ENCODE measurements at places on chromosomes 1 and 21. TPM values are rescaled to one million over a fixed set of nuclear protein-coding genes. Genes with fewer than 3 reads are reported as not detected.
A peak's percentile ranks its signal among the peaks of the same experiment; 100 is the strongest.

DNA sequence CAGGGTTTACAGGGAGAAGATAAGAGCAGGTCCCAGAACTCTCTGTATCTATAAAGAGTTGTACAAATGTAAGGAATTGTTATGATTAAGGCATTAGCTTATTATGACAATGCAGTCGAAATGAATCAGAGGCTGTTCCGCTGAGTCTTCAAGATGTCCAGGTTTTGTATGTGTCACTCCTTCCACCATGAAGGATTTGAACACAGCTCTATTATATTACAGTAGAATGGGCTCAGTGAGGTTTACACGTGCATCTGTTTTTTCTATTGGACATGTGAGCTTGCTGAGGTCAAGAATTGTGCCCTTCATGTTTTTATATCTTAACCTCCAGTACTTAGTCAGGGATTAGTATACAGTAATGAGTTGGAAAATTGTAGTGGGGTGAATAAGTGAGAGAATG is 86.3 kb downstream of the MPZL1 start:
- DNase-seq: no peak

DNA sequence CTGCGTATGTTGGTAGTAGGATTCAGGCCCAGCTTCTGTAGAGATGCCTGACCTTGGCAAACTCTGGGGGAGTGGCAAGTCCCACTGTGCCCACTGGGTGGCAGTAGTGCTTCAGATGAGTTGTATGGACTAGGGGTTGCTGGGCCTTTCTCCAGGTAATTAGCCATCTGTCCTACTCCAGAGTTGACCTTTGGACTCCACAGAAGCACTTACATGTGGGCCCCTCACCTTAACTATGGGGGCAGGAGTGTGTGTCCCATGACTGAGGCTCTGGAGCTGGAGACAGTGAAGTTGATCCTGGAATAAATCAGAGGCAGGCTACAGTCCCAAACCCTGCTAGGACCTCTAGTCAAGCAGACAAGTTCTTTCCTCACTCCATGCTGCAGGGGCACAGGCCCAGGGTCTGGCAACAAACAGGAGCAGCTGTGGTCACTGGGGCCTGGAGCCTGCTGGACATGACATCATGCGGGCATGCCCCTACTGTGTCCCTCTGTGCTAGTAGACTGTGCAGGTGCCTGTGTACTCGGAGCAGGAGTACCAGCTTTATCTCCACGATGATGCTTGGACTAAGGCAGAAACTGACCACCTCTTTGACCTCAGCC is 4.6 kb downstream of the DMAP1 start:
- DNase-seq: peak; percentile 15

DNA sequence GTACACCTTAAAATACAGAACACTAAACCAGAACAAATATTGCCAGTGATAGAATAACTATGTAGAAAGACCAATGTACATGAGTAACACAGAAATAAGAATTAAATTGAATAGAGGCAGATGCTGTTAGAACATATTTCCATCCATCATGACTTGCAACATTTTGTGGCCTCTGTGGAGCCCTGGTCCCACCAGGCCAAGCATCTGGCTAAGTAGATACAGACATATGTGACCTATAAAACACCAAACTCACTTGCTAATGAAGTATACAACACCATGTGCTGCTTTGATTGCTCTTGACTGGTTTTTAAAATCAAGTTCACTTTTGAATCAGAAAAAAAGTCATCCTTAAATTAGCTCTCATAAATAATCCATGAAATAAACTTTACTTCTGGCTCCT is 20.5 kb downstream of the SLC19A2 start:
- DNase-seq: no peak

DNA sequence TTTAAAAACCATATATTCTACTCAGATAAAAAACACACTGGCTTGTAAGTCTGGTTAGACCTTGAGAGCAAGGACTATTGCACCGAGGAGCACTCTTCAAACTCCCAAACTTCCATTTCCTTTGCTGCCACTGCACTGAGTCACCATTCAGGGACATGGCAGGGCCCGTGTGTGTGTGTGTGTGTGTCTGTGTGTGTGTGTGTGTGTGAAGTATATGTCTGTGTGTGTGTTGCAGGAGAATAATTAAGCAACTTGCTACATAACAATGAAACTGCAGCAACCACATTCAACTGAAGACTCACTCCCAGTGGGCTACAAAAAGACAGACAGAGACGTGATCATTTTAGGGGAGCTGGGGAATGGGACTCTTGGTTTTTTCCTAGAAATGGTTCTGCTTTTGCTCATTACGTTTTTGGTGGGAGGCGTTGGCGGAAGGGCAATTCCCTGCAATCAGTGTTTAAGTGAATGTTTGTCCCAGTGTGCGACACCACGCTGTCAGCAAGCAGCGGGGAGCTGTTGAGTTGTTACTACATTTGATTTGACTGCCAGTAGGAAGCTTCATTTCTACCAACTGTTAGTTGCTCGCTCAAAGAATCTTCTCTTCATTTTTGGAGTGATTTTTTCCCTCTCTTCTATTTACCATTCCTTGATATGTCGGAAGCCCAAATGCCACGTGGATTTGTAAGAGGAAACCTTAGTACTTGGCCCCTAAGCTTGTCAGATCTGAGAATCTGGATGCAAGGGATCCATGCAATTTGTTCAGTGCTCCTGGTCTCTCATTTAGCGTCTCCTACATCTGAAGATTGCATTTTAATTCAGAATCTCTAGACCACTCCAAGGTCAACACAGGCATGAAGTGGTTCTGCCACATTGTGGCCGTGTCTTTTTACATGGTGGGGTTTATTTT is 36.1 kb downstream of the ESRRG start:
- DNase-seq: no peak

The KCNAB2 gene
- 3.3 TPM for total RNA-seq
